ENCODE measurements at places on chromosomes 11 and 22.
A peak's percentile ranks its signal among the peaks of the same experiment; 100 is the strongest.

DNA sequence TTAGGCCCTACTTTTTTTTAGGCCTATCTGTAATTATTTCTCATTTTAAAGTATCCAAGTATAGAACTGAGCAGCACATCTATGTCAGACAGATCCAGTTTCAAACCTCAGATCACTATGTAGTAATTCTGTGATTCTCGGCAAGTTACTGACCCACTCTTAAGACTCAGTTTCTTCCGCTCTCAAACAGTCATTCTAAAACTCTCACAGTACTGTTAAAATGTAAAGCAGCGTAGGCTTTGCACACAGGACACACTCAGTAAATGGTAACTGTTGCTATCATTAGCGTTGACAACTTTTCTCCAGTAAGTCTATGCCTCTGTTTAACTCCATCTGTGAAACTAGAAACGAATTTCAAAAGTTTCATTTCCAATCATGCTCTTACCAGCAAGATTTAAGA is 277.1 kb downstream of the TTC28 start:
- no peak for DNase-seq

DNA sequence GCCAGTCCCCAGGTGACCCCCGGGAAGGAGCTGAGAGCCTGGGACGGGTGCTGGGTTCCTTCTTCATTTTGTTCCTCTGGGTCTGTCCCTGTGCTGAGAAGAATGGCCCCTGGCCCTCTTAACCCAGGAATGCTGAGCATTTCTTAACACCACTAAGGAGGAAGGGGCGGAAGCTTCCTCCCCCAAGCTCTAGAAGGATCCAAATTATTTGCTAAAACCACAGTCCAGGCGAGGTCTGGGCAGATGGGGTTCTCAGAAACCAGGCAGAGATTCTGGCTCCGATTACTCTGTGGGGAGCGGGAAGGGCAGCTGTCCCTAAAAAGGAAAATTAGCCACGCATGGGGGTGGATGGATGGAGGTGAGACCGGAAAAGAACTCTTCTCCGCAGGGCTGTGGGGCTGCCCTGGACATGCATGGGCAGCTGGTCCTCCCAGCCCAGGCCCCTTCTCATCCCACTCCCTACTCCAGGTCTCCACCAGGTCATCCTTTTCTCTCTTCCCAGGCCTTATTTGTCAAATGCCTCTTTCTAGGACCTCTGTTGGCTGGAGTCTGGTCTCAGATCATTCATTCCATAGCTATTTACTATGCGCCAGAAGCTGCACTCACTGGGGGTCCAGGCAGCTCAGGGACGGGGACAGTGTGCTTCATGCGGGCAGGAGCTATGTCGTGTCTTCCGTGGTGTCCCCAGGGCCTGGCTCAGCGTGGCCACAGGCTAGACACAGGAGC is 45.0 kb upstream of the MYH9 start:
- DNase-seq: no peak

DNA sequence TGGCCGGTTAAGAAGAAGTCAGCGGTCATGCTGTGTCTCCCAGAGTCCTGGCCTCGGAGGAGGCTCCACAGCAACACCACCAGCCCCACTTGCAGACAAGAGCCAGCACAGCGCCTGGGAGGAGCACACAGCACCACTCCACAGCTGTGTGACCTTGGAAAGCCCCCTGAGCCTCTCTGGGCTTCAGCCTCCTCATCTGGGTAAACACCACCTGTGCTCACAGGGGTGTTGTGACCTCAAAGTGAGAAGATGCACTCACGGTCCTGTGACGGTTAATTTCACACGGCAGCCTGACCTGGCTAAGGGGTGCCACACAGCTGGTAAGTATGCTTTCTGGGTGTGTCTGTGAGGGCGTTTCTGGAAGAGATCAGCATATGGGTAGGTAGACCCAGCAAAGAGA is 54.7 kb downstream of the PHF21B start:
- DNase-seq: no peak

GRCh38 chr11:60130496-60130895 is 42.0 kb downstream of the MS4A2 start:
- DNase-seq: peak; percentile 8

DNA sequence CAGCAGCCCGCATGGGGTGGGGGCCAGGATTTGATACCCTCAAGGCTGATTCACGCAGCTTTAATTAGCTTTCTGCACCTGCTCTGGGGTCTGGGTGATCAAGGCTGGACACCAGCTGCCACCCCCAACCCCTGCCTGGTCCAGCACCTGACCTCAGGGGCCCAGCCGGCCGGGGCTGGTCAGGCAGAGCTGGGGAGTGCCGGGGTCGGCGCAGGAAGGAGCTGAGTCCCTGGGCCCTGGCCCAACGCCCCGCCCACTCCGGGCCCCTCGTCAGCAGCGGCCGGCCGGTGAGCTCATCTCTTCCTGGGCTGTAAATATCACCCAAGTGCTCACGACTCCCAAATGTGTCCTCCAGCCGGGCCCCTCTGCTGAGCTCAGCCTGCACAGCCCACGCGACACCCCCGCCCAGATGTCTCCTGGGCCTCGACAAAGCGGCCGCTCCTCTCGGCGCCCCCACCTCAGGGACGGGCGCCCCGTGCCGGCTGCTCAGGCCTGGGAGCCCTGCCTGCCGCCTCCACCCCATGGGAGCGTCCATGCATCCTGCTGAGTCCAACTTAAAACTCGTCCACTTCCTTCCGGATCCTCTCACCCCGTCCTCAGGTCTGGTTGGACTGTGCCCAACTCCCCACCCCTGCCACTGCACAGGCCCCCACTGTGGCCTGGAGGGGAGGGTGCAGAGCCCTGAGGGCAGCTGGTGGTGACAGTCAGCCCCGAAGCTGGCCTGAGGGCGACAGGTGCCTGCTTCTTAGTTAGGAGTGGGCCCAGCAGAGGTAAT is 29.0 kb downstream of the RTN4R start:
- no peak for DNase-seq

DNA sequence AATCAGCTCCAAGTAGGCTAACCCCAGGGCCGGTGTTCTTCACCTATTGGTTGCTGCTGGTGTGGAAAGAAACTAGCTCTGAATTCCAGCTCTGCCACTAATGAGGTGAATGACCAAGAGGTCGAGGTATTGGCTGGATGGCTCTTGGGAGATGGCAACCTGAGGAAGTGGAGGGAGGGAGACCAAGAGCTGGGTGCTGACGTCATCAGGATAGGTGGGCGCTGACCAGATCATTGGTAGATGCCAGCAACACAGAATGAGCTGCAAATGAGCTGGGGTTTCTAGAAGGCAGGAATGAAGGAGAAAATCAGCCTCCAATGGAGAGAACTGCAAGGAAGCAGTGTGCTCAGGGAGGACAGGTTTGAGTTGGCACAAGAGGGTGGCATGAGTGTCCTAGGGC is 14.7 kb upstream of the CSF2RB start:
- DNase-seq: no peak

GRCh38 chr11:1918436-1919315 is 827 bp upstream of the TNNT3 start:
- no peak for DNase-seq

DNA sequence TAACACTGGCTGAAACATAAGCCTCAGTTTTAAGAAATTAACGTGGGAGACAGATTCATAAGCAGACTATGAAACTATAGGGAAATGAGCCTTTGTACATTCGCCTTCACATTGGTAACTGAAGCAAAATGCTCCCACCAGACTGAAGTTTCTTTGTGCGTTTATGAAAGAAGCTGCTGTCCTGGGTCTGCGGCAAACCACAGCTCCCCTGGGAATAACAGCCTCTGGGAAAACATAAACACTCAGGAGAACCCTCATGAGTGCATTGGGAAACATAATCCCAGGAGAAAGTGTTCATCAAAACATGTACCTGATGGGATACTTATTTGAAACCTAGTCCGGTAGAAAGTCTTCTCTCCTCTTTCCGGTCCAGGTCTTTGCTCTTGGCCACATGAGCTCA is 193.1 kb upstream of the LARGE1 start:
- no peak for DNase-seq

DNA sequence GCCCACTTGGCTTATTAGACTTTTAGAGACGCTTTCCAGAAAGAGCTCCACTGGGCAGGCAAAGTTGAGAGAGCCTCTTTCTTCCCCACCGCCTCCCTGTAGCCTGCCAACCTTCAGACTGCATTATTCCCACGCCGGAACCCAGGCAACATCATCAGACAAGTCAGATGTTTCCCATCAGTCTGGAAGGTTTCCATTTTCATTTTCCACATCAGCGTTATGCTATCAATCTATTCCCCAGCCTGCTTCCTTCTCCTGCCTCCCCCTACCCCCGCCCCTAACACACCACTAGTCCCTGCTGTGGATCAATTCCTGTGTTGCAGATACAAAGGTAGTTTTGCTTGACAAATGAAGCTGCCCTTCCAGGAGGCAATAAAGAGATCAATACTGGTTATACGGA is 184.8 kb downstream of the DSCAML1 start:
- DNase-seq: no peak

DNA sequence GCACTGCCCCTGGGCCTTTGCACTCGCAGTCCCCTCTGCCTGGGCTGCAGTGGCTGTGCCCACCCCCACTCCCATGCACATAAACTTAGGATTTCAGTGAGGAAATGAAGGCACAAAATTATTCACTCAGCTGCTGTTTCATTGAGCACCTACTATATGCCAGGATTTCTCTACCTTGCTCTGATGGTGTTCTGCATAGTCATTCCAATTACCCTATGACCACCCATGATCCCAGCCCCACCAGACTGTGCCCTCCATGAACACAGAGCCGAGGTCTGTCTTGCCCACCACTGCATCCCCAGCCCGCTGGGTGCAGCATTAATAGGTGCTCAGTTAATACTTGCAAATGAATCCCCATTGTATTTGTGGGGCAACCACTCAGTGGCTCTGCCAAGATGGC is 10.9 kb downstream of the CYTH4 start:
- no peak for DNase-seq

GRCh38 chr11:115780646-115781362 is 276.6 kb upstream of the CADM1 start:
- no peak for DNase-seq

- no peak for DNase-seq
Measured at GRCh38 chr11:101269990-101270660, 140.5 kb upstream of the PGR start.

DNA sequence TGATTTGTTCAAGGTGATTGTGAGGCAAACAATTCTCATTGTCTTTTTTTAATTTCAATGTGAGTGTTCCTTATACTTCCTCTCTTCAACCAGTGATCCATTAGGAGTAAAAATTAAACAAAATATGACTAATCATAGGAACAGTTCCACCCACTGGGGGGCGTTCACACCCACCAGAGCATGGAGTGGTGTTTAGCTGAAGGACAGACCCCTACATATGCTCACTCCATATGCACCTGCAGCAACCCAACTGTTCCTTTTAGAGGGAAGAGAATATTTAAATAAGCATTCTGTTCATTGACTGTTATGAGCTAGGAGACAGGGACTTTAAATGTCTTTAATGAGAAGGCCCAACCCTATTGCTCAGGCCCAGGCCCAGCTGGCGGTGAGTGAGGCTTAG is 78.7 kb upstream of the DRD2 start:
- DNase-seq: no peak

DNA sequence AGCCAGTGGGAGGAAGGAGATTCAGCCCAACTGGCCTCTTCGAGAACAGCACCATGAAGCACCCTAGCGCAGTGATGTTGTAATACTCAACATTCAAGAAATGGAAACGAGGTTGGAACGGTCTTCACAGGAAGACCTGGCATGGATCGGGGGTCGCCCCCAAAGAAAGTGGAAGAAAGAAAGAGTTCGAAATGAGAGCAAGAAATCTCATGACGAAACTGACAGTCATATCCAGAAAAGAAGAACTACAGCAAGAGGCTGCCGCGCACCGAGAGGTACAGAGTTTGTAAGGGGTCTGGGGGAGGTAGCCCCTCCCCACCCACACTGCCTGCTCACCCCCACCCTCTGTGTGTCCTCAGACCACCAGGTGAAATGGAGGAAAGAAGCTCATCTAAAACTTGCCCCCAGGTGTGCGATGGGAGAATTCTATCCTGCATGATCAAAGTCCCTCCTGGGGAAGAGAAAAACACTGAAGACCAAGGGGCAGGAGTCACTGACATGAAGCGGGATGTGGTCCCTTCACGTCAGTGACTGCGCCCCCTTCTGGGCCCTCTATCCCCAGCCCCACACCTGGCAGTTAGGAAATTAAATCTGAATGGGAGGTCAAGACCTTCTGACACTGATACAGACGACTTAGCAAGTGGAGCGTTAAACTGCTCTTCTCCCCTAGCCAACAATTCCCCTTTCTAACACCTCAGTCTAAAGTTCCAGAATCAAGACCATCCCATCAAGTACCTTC is 52.9 kb upstream of the SPATA19 start:
- DNase-seq: no peak

GRCh38 chr11:113546757-113547507 is 71.7 kb upstream of the DRD2 start:
- peak; percentile 75 for DNase-seq

GRCh38 chr22:20809538-20810185 is 35.7 kb downstream of the SERPIND1 start:
- no peak for DNase-seq

GRCh38 chr11:74171997-74172396 is 908 bp downstream of the PPME1 start:
- no peak for DNase-seq

GRCh38 chr11:110314366-110315095 is 18.1 kb upstream of the RDX start:
- no peak for DNase-seq

DNA sequence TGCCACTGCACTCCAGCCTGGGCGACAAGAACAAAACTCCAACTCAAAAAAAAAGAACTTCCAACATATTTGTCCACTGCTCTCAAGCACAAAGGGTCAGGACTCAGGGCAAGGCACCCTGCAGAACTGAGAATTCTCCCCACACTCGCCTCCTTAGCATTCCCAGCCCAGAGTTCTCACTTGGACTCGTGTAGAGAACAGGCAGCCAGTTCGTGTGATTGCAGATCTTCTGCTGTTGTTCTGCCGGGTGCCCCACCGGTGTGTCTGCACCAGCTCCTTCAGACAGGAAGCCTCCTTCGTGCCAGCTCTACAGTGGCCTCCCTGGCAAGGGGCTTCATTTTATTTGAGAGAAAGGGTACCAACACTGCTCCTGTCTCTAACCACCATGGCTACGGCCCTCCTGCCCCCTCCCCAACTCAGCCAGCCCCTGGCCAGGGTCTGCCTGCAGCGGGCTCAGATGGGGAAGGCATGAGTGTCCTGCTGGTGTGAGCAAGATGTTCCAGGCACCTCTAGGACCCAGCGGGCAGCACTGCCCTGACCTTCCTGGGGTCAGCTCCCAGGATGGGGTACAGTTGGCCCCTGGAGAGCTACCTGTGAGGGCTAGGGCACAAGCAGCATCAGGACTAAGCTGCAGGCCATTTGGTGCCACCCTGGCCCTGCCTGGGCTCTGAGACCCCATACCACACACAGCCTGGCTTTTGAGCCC is 19.5 kb upstream of the SCGB1A1 start:
- no peak for DNase-seq

GRCh38 chr11:15286465-15286864 is 171.7 kb downstream of the INSC start:
- no peak for DNase-seq
